ENCODE measurements at places on chromosomes 16 and 17.

- DNase-seq, result no peak
These were observed 22.6 kb downstream of the IST1 start for GRCh38 chr16:71917900-71918299.

- no peak for DNase-seq
These were observed 461.0 kb upstream of the C16orf82 start for GRCh38 chr16:26605626-26606271.

- DNase-seq, result no peak
These were observed 61.7 kb downstream of the SMPD3 start for GRCh38 chr16:68386628-68387027.

DNA sequence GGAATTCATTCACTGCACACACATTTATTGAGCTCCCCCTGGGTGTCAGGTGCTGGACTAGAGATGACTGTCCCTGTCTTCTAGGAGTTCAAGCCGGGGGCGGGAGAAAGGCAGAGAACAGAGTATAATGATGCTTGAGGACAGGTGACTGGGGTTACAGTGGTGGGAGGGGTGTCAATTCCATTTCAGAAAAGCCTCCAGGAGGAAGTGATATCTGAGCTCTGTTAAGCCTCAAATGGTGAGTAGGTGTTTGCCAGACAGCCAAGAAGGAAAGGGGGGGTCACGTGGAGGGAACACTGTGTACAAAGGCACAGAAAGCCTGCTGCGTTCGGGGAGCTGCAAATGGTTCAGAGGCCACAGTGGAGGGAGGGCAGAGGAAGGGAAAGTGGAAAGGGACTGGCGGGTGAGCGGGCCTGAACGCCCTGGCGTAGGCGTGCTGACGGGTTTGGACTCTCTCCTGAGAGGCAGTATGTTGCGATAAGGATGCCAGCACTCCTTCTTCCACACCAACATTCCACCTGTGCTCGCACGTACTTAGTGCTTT, 9.7 kb upstream of the NXPH3 start:
- DNase-seq, result peak; percentile 98
